Epithelial cell of prostate (primary cell): ENCODE measurements at places on chromosomes 1 and 21.
A peak's percentile ranks its signal among the peaks of the same experiment; 100 is the strongest.

GRCh38 chr1:213423041-213423440 lies 372.0 kb downstream of the RPS6KC1 start:
- no peak for DNase-seq

- peak; percentile 76 for DNase-seq
Measured at GRCh38 chr1:67850611-67851075, 17.4 kb upstream of the GNG12 start.

GRCh38 chr1:172770071-172770470 lies 111.2 kb downstream of the FASLG start:
- DNase-seq: no peak

DNA sequence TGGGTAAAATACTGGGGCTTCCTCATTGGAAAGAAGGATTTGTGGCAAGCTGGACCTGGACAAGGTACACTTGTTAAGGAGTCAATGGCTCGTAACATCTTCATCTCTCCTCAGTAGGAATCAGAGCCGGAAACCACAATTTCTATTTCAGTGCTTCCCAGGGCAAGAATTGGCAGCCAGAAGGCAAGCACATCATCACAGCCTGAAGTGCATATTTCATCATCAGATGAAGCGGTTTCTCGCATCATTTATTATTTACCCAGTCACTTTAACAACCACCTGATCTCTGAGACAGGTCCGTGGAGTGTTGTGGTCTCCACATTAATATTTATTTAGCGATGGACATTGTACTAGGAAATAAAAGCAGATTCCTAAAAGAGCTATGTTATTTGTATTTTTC lies 55.0 kb downstream of the KCNJ15 start:
- no peak for DNase-seq

DNA sequence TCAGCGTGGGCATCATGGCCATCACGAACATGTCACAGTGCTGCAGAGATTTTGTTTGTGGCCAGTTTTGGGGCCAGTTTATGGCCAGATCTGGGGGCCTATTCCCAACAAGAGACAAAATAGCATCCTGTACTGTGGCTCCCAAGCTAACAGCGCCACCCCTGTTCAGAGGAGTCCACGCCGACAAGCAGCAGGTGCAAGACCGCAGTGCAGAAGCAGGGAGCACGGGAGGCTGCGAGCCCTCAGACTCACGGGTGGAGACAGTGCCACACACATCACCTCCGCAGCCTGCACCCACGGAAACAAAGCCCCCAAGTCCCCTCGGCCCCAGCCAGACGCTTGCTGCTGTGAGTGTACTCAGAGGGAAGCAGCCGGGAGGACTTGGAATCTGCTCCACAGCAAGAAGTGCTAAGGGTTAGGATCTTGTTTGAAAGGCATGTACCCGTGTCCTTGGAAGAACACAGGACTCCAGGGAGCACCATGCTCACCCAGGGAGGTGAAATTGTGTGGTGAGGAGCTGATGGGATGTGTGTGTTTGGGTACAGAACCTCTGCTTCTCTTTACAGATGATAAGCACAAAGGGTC lies 7.1 kb downstream of the TCP10L start:
- no peak for DNase-seq

DNA sequence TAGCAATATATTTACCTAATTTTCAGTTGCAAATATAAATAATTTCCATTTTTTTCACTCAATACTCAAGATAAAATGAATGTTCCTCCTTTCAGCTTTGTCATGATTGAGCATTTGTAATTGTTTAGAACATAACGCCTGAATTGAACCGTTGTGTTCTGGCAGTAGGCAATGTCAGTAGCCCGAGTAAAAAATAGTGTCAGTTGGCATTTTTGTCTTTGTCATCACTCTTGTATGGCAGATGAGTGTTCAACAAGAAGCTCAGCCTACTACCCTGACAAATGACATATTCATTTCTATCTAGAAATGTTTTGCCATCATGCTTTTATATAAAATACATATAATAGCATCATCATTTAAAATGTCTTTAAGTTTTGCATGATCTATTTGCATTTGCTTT lies 691.4 kb upstream of the NCAM2 start:
- DNase-seq: no peak

DNA sequence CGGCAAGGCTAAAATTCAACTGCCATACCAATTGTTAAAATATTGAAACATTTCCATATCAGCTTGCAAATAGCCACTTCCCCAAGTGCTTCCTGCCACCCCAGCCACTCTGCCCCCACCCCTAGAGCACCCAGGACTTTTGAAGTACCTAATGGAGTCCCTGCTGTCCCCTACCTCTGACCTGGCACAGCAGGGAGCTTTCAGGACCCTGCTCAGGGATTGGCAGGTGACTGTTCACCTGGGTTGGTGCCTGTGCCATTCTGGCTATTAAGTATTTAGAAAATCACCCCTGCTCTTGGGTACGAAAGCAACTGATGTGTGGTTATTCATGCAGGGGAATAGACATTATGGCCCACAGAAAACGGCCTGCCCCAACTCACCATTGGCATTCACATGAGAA lies 9.1 kb upstream of the HPCAL4 start:
- no peak for DNase-seq

DNA sequence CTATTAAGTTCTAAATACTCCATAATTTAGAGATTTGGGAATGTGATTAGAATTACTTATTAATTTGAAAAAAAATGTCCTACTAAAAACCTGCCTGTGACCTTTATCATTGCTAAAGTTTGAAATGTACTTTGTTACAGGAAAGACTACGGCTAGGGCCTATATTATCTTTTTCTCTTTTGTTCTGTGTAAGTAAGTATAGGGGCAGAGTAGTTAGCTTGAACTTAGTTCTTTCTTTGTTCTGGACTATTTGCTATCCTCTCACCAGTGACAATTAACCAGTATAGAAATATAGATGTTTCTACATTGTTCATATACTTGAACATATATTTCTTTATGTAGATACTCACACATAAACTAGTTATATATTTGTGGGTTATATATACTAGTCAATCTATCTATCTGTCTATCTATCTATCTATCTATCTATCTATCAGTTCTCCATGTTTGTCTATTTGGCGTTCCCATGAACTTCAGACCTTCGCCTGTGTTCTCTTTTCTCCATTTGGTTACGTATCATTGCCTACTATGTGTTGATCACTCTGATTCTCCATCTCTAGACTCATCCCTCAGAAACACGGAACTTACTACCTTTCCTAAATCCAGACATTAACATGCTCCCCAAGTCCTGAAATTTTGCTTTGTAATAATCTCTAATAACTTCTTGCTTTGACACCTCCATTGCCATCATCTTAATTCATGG lies 3.3 kb downstream of the PTPRC start:
- DNase-seq: no peak

DNA sequence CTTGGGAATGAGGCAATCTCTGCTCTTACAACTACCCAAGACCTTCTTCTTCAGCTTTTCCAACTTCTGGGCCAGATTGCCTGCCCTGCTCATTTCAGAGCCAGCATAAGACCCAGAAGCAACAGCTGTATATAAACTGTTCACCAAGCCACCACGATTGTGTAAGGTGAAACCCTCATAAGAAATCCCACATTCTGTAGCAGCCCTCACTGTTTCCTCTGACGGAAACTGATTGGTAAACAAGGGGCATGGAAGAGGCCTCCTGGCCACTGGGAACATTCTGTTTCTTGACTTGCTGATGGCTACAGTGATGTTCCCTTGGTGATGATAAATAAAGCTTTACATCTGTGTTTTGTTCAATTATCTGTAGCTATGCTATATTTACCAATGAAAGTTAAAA lies 39.7 kb upstream of the EXO1 start:
- no peak for DNase-seq
